ENCODE measurements at places on chromosomes 7 and 10. TPM values are rescaled to one million over a fixed set of nuclear protein-coding genes. Genes with fewer than 3 reads are reported as not detected.

Gene MMD2
- not detected for total RNA-seq

Gene MMP21
- not detected for total RNA-seq

Gene LBX1
- not detected for total RNA-seq

Gene GET4
- total RNA-seq = 32.6 TPM

DNA sequence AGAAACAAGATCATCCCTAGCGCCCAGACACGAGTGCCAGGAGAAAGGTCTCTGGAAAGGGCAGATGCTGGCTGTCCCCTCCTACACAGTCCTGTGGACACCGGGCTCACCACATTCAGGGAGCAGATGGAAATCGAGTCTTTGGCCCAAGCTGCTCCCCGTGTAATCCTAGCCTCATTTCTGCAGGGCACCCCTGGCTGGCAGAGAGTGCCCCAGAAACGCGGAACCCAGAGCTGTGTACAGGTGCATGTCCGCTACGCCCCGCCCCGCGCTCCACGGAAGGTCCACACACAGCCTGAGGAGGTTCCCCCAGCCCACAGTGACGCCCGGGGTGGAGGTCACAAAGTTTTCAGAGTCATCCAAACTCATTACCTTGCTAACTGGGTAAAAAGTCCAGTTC is 202.8 kb downstream of the MAD1L1 start:
- DNase-seq = no peak

GRCh38 chr10:131885391-131886165 is 15.2 kb upstream of the PPP2R2D start:
- DNase-seq = no peak

GRCh38 chr10:113056441-113057021 is 106.5 kb downstream of the TCF7L2 start:
- no peak for DNase-seq

- no peak for DNase-seq
Observed at GRCh38 chr7:50856231-50856630, 73.5 kb upstream of the GRB10 start.

- no peak for DNase-seq
Observed at GRCh38 chr10:71596759-71597158, 122.8 kb downstream of the C10orf105 start.

GRCh38 chr10:129953119-129954051 is 10.7 kb downstream of the EBF3 start:
- DNase-seq = no peak

GRCh38 chr7:93373537-93373936 is 141.4 kb downstream of the VPS50 start:
- no peak for DNase-seq

- no peak for DNase-seq
Observed at GRCh38 chr7:80635533-80635932, 2.9 kb upstream of the CD36 start.

DNA sequence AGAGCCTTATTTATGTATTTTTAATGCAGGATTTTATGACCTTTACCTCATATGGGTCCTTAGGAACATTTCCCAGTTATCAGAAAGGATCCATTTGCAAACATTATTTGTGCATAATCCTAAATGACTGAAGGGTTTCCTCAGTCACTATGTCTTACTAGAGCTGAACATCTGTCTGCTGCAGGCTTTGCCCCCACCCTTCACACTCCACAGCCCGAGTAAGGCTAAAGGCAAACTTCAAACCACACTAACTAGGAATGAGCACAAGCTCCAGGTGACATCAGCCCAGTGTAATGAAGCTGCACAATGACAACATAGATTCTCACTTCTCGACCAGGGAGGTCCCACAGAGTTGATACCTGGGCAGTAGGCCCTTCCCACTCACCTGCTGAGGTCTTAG is 491.3 kb upstream of the MKI67 start:
- DNase-seq = no peak

DNA sequence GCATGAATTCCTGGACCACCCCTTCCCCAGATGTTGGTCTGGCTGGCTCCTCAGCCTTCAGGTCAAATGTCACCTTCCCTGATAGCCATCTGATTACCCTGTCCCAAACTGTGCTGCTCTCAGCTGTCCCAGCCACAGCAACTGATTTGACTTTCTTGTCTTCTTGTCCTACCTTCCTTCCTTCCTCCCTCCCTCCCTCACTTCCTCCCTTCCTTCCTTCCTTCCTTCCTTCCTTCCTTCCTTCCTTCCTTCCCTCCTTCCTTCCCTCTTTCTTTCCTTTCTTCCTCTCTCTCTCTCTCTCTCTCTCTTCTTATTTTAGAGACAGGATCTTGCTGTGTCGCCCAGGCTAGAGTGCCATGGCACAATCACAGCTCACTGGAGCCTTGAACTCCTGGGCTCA is 242.5 kb downstream of the RPS24 start:
- DNase-seq = no peak

DNA sequence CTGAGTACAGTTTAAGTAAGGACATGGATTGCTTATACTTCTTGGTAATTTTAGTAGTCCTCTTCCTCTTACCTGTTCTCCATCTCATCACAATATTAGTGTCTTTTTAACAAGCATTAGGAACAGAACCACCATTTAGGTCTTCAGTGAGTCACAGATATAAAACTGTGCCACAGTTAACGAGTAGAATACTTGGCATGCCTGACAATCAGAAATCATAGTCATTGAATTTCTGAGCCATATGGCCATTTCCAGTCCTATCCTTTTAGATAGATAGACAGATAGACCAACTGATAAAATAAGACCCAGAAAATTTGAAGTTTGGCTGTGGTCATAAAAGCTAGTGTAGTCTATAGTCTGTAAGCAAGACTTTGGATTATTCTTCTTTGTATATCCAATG is 71.1 kb downstream of the GBF1 start:
- no peak for DNase-seq

GRCh38 chr7:112484671-112485167 is 3.9 kb downstream of the LSMEM1 start:
- peak; percentile 62 for DNase-seq
